HuH-7.5 (cell line): ENCODE measurements at places on chromosomes 1 and 21.
A peak's percentile ranks its signal among the peaks of the same experiment; 100 is the strongest.

- no peak for DNase-seq
Observed at GRCh38 chr1:170687621-170688020, 23.7 kb downstream of the PRRX1 start.

GRCh38 chr1:31203215-31203614 is 36.5 kb downstream of the NKAIN1 start:
- DNase-seq = no peak

- no peak for DNase-seq
Observed at GRCh38 chr1:24981631-24982005, 51.5 kb upstream of the RUNX3 start.

- no peak for DNase-seq
Observed at GRCh38 chr1:215132156-215132555, 49.6 kb downstream of the KCNK2 start.

GRCh38 chr1:19310720-19311502 is 1.0 kb downstream of the AKR7A2 start:
- DNase-seq = peak; percentile 45

GRCh38 chr1:244053831-244054230 is 2.7 kb downstream of the ZBTB18 start:
- DNase-seq = no peak

- DNase-seq = no peak
Observed at GRCh38 chr1:222955964-222956363, 141.1 kb downstream of the DISP1 start.
